ENCODE measurements at places on chromosomes 16 and 17.

DNA sequence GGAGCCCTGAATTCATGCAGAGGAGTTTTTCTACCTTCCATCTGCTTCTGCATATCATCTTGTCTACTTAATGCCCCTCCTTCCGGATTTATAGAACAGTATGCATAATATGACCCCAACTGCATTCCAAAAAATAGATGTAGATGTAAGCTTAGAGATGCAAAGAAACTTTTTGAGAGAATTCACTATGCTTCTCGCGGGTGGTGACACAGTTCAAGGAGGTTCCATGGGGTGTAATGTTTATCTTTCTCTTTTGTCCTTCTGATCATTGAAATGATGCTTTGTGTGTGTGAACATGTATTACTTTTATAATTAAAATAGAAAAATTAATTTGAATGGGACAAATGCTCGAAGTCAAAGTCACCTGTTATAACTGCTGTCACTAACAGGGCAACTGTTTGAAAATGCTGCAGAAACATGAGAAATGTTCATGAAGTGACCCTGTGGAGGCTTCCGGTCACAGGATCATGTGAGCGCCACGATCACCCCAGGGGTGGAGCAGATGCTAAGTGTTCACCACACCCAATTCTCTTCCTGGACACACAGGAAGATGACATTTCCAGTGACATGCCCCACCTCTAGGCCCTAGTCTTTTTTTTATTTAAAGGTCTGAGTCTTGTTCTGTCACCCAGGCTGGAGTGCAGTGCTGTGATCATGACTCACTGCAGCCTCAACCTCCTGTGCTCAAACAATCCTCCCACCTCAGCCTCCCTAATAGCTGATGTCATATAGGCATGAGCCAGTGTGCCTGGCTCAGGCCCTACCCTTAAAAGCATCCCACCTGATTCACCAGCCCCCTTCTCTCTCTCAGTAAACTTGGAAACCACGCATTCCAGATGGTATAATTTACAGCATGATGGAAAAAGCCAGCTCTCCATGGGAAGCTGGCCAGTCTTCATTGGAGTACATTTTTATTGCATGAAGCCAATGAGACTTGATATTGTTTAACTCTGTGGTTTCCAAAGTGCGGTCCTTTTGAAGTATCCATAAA is 21.0 kb upstream of the AGRP start:
- peak; percentile 26 for DNase-seq

GRCh38 chr17:64457156-64457555 is 8.2 kb downstream of the MILR1 start:
- DNase-seq: no peak

GRCh38 chr16:82108100-82108499 is 61.9 kb downstream of the MPHOSPH6 start:
- DNase-seq: no peak

- no peak for DNase-seq
These were observed 14.2 kb downstream of the CDRT4 start for GRCh38 chr17:15453246-15453645.

DNA sequence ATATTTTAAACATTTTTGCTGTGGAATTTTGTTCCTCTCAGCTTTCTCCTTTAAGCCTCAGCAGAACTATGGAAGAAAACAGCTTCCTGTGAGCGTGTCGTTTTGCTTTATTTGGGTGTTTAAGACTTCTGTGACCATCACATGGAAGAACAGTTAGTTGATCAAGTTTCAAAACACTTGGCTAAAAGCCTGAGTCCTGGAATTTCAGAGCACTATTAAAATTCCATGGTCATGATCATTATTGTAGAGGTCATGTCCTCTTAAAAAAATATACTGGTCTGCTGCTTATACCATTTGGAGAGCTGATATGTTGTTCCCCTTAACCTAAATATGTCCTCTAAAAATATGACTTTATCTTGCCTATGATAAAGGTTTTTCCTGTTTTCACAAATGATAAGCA is 12.6 kb upstream of the CDR2 start:
- DNase-seq: no peak

GRCh38 chr17:48023400-48024148 is 14.0 kb downstream of the COPZ2 start:
- DNase-seq: peak; percentile 30

Measured in activated CD4-positive, alpha-beta T cell treated with anti-CD3 and anti-CD28 coated beads for 4 hours (primary cell).